HTR-8/SVneo (cell line): ENCODE measurements at places on chromosomes 5 and 9.
A peak's percentile ranks its signal among the peaks of the same experiment; 100 is the strongest.

DNA sequence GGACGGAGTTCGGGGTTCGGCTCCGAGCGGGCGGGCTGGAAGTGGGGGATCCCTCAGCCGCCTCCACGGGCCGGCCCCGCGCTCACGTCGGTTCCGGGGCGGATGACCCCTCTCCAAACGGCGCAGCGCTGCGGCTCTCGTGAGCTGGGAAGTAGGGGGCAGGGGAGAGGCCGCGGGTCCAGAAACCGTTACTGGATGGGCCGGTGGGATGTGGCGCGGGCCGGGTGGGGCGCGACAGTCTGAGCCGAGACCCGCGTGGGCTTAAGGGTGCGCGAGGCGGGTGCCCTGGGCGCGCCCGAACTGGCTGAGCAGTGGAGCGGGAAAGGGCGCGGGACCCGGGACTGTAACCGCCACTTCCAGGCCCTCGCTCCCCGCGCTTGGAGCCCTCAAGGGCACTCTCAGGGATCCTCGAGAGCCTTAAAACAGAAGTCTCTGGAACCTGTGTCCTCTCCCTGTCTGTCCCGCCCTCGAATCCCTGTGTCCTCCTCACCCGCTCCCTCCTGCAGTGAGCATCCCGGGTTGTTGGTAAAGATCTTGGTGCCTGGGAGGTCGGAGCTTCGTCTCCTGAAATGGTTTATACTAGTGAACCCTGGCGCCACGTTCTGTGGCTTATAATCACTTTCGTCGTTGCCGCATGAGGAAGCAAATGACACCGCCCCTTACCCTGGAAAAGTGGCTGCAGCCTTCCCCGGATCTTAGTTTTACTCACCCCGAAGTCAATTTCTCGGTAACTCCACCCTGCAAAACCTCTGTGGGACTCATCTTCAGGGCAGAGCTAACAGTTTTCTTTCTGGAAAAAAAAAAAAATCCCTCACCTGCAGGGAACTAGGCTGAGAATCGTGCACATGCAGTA is 571 bp upstream of the MARCHF11 start:
- DNase-seq: no peak

- DNase-seq: no peak
Observed at GRCh38 chr5:78496373-78496772, 136.0 kb downstream of the SCAMP1 start.

- DNase-seq: peak; percentile 21
Observed at GRCh38 chr5:78405829-78406750, 45.7 kb downstream of the SCAMP1 start.

GRCh38 chr5:119340597-119341218 is 15.1 kb upstream of the TNFAIP8 start:
- no peak for DNase-seq

DNA sequence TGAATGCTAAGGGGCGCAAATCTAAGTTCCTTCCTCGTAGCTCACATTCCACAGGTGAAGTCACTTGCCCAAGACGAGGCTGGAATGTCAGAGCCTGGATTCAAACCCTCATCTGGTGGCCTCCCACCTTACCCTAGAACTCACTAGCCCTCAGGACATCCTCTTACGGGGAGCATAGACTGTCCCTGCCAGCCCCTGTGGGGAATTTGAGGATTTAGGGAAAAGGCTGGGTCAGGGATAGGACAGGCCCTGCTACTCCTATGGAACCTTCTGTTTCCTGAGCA is 45.0 kb downstream of the IRF1 start:
- no peak for DNase-seq

DNA sequence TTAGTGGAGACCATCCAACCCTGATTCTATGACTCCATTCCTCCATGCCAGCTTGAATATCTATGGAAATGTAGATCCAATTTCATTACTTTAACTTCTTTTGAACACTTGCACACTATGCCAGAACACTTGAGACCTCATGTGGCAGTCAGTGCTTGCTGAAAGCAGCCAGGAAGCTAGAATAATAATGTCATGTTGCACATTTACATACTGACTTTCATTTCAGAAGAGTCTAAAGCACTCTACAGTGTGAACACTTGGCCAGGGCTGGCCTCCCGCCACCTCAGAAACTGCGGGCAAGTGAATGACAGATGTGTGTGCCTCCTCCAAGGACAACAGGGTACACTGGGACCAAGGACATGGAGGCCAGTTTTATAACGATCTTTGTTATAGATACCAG is 97.3 kb downstream of the SLF1 start:
- DNase-seq: no peak

- DNase-seq: no peak
Observed at GRCh38 chr5:1946776-1947175, 64.1 kb upstream of the IRX4 start.

GRCh38 chr9:1473956-1474634 is 423.9 kb downstream of the DMRT2 start:
- DNase-seq: no peak

DNA sequence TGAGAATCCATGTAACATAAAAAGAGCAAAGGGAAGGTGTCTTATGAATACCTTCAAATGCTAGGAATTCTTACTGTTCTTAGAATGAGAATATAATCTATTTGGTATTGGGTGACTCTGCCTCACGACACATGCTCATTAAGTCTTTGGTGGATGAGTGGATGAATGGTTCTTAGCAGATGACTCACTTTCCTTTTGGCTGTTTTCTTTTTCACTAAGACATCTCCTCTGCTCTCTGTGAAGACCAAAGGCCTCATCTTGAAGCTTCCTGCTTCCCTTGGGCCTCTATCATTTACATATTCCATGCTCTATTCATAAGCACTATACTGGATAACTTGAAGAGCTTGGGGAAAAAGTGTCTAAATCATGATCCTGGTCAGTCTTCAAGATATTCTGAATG is 468.1 kb downstream of the SPATA31D1 start:
- peak; percentile 9 for DNase-seq

GRCh38 chr9:131676431-131676972 is 63.4 kb downstream of the RAPGEF1 start:
- no peak for DNase-seq

DNA sequence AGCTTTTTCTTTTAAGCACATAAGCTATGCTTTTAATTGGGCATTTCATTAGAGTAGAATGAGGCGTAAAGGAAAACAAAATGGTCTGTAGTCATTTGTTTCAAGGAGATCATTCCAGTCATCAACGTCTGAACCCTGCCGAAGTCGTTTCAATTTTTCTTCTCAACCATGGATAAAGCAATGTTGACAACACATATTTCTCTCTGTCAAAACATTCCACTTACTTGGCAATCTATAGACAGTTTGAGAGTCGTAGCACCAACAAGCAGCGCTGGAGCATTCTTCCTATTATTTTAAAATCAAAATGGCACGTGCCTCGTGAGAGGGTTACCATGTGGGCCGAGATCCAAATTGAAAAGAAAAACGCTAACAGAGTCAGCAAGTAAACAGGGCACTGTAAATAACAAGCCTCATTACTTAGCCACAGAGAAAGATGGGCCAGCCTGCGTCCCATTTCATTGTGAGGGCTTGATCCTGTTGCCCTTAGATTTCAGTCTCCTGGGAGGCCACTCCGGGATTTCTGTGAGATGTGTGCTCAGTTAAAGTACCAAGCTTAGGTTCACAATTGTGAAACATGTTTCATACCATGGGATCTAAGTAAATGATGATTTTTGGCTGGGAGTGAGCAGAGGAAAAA is 422.9 kb downstream of the DTWD2 start:
- no peak for DNase-seq

DNA sequence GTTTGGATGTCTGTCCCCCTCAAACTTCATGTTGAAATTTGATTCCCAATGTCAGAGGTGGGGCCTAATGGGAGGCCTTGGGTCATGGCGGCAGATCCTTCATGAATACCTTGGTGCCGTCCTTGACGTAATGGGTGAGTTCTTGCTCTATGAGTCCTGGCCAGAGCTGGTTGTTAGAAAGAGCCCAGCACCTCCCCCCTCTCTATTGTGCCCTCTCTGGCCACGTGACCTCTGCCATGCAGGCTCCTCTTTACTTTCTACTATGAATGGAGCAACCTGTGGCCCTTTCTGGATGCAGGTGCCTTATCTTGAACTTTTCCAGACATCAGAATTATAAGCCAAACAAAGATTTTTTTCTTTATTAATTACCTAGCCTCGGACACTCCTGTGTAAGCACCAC is 40.7 kb downstream of the FNBP1 start:
- no peak for DNase-seq

- no peak for DNase-seq
Observed at GRCh38 chr9:127965953-127966352, 14.8 kb downstream of the EEIG1 start.

DNA sequence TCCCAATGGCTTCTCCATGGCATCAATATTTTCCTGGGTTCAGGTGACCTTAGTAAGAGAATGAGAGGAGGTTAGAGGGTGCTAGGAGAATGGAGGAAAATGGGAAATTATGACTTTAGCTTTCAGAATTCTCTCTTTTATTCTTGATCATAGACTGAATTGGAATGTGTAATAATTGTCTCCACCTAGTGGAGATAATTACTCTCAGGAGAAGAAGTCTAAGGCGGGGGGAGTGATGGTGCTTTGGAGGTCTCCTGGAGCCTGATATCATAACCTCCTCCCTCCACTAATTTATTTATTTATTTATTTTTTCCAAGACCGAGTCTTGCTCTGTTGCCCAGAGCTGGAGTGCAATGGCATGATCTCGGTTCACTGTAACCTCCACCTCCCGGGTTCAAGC is 221.3 kb downstream of the GRIA1 start:
- no peak for DNase-seq

- DNase-seq: no peak
Observed at GRCh38 chr5:10736354-10736753, 24.7 kb downstream of the DAP start.
